H1 (cell line): ENCODE measurements at places on chromosomes 4 and X.

GRCh38 chr4:119100655-119101054, 35.0 kb upstream of the MYOZ2 start:
- DNase-seq: no peak

DNA sequence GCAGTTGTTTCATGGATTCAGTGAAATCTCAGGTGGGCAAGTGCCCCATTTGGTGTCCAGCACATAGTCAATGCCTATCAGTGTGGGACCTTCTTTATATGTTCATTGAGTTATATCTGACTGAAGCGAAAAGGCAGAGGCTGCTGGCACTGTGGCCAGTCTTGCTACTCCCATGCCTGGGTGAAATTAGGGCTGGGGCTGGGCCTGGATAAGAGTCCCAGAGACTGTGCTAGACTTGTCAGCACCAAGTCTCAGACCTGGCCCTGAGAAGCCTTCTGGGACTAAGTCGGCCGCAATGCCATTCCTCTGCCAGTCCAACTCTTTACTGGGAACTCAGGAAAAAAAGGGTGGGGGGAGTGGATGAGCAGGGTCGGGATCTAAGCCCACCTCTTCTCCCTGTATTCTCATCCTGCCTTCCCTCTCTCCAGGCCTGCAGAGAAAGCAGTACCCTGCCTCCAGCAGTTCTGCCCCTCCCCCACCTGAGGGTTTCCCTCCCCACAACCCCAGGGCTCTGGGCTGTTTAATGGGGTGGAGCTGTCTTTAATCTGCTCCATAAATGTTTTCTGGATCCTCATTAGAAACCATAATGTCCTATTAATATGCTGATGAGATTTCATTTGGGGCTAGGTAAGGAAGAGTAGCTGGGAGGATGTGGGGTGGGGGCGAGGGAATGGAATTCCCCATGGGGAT, 153.5 kb upstream of the PJA1 start:
- DNase-seq: no peak

DNA sequence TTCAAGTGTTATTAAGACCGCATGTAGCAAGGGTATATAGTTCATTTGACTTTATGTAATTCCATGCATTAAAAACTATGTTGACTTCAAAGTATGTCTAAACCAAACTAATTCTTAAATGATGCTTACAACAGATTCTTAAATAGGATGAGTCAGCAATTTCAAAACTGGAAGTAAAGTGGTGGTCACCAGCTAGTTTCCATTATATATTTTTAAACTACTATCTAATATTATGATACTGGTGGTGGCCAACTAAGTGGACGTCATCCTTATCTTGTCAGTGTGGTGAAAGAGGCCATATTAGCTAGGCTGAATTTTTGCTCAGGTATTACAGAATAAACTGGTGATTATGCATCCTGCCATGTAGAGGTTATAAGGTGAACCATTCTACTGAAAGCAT, 1.2 kb downstream of the IL15 start:
- no peak for DNase-seq

GRCh38 chr4:71268166-71268565, 70.7 kb upstream of the SLC4A4 start:
- no peak for DNase-seq

- DNase-seq: no peak
These were observed 195.3 kb downstream of the CHIC1 start for GRCh38 chrX:73758250-73758649.

DNA sequence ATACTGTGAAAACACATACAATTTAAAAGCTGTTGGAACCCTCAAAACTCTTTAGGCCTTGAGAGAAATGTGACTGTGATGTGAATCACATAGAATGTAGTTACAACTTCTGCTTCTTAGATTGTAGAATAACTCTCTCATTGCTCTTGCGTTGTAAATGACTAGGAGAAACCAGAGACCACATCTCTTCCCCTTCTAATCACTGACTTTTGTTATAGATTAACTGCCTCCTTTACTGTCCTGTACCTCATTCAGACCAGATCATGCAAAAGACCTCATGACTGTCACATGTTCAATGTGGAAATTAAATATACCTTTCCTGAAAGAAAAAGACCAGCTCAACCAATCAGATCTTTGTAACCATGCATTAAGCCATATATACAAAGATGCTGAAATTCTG, 43.2 kb upstream of the NEIL3 start:
- DNase-seq: no peak

GRCh38 chrX:28379103-28379502, 208.1 kb upstream of the IL1RAPL1 start:
- DNase-seq: no peak
